Adrenal gland (tissue), 19 donors: ENCODE measurements at places on chromosomes 6 and 20. TPM values are rescaled to one million over a fixed set of nuclear protein-coding genes. Genes with fewer than 3 reads are reported as not detected.

- DNase-seq, result no peak
- no peak overlapping the region for H3K4me3 ChIP-seq
- H3K4me1 ChIP-seq, result no peaks in the 10 kb centered on the region
- H3K36me3 ChIP-seq, result no peaks in the 10 kb centered on the region
- H3K27ac ChIP-seq, result no peak overlapping the region
These were observed 32.4 kb downstream of the WRNIP1 start for GRCh38 chr6:2797564-2798031.

- H3K36me3 ChIP-seq, result no peaks in the 10 kb centered on the region
- H3K27me3 ChIP-seq, result no peaks in the 10 kb centered on the region
- no peak within 1 kb of the TSS for H3K4me3 ChIP-seq
These were observed at the start of gene SLC17A3 for GRCh38 chr6:25874118-25874517. SLC17A3 (minus strand) TSS chr6:25874243; CDS start chr6:25868387, 5,856 bp downstream.

- H3K36me3 ChIP-seq, result no peaks in the 10 kb centered on the region
- H3K27me3 ChIP-seq, result no peaks in the 10 kb centered on the region
- no peak overlapping the region for H3K27ac ChIP-seq
- H3K4me3 ChIP-seq, result no peak overlapping the region
These were observed 315.8 kb upstream of the SOX4 start for GRCh38 chr6:21277601-21278374.

The HAO1 gene
- not detected for total RNA-seq

The COL9A3 gene
- total RNA-seq, result 0.43 TPM
